ENCODE measurements at places on chromosomes 3 and 15.

GRCh38 chr3:177642042-177642803 lies 444.9 kb upstream of the TBL1XR1 start:
- no peaks in the 10 kb centered on the region for H3K27me3 ChIP-seq
- H3K4me1 ChIP-seq, result peaks cover 19% of the 10 kb centered on the region
- no peak for DNase-seq
- H3K27ac ChIP-seq, result no peak overlapping the region

DNA sequence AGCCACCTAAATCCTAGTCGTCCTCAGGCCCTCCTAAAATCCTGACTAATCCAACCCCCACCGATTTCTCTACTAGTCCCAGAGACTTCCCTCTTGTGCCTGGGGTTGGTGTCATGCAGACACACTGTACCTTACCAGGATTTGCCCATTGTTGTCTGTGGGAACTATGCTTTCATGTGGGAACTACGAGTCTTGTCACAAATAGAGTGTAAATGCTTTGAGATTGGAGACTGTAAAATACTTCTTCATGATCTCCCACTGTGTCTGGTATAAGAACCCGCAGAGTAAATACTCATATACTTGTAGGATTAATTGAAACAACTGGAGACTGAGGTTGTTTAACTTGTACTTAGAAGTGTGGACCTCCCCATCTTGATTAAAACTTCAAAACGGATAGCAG lies 11.2 kb downstream of the B3GNT5 start:
- DNase-seq, result no peak
- H3K27me3 ChIP-seq, result no peaks in the 10 kb centered on the region
- H3K4me3 ChIP-seq, result no peak overlapping the region
- H3K36me3 ChIP-seq, result peaks cover 38% of the 10 kb centered on the region

- DNase-seq, result no peak
- H3K27ac ChIP-seq, result no peak overlapping the region
- H3K36me3 ChIP-seq, result peaks cover 48% of the 10 kb centered on the region
- H3K27me3 ChIP-seq, result no peaks in the 10 kb centered on the region
These were observed 13.3 kb upstream of the SPTBN5 start for GRCh38 chr15:41907141-41907540.

GRCh38 chr3:149095487-149095886 lies 9.2 kb upstream of the HLTF start:
- H3K36me3 ChIP-seq, result no peaks in the 10 kb centered on the region
- no peak overlapping the region for H3K27ac ChIP-seq
- DNase-seq, result no peak
- peaks cover 8% of the 10 kb centered on the region for H3K27me3 ChIP-seq
- no peaks in the 10 kb centered on the region for H3K4me1 ChIP-seq

GRCh38 chr15:78301326-78301725 lies 1.9 kb upstream of the SKIC8 start:
- no peak for DNase-seq
- peaks cover 11% of the 10 kb centered on the region for H3K4me1 ChIP-seq
- H3K27ac ChIP-seq, result no peak overlapping the region
- no peaks in the 10 kb centered on the region for H3K27me3 ChIP-seq
- no peaks in the 10 kb centered on the region for H3K36me3 ChIP-seq

- peaks cover 2% of the 10 kb centered on the region for H3K27me3 ChIP-seq
- peaks cover 6% of the 10 kb centered on the region for H3K4me1 ChIP-seq
- no peak for DNase-seq
- H3K36me3 ChIP-seq, result no peaks in the 10 kb centered on the region
- no peak overlapping the region for H3K27ac ChIP-seq
These were observed 87.8 kb upstream of the UBE2E2 start for GRCh38 chr3:23115171-23115877.

DNA sequence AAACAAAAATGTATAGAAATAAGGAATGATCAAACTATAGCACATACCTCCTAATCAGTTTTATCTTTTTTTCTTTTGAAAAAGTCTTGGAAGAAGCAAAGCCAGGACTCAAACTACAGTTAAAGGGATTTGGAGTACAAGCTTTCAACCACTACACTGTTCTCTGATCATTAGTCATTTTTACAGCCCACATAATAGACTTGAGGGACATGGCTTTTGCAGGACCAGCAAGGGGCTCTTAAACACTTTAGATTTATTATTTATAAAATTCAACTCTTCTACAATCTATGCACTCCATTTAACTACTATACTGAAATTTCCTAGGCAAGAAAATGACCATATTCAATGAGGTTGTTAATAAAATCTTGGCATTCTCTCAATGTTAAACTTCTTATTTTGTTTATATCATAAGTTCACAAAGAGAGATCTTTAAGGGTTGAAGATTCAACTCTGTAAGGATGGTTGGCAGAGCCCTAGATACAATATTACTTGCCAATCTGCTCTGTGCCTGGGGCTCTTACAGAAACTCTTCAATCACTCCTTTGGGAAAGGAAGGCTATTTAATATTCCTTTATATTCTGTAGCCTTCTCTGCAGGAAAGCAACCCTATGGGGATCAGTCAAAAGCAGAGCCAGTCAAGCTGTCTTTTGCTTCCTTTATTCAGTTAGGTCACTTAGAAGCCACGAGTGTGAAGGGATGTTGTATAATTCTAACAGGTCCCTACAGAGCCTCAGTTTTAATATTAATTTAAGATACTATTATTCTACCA lies 557.7 kb upstream of the SGO1 start:
- no peak for DNase-seq
- no peaks in the 10 kb centered on the region for H3K4me1 ChIP-seq
- H3K27ac ChIP-seq, result no peak overlapping the region
- H3K27me3 ChIP-seq, result no peaks in the 10 kb centered on the region
- H3K36me3 ChIP-seq, result no peaks in the 10 kb centered on the region

- H3K36me3 ChIP-seq, result no peaks in the 10 kb centered on the region
- H3K4me1 ChIP-seq, result peaks cover 4% of the 10 kb centered on the region
- peaks cover 46% of the 10 kb centered on the region for H3K27me3 ChIP-seq
- H3K4me3 ChIP-seq, result no peak overlapping the region
- no peak for DNase-seq
These were observed 140.1 kb downstream of the SMAD6 start for GRCh38 chr15:66841953-66842681.

DNA sequence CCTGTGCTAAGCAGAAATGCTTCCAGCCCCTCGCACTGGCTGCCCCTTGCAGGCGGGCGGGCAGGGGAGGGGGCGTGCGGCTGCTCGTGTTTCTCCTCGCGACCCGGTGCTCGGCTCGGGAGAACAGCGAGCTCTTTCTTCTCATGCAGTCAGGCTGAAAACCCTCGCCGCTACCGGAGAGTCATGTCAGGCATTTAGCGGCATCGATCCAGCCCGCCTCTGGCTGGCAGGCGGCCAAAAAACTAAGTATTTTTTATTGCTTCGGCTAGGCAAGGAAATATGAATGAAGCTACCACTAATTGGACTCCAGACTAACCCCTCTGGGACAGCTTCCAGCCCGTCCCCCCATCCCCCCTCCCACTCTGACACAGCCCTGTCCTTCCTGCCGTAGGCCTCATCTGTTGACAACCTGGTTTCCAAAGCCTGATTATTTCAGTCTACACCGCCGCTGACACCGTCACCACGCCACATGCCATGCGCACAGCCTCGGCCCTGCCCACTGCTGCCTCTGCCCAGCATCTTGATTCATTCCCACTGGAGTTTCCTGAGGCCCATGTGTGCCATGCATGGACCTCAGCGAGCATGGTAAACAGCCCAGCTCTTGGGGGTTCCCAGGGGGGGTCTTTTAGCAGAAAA lies 35.3 kb downstream of the TLE3 start:
- DNase-seq, result no peak
- H3K36me3 ChIP-seq, result peaks cover 74% of the 10 kb centered on the region
- no peaks in the 10 kb centered on the region for H3K4me1 ChIP-seq
- H3K27ac ChIP-seq, result no peak overlapping the region

- H3K4me3 ChIP-seq, result no peak overlapping the region
- H3K27ac ChIP-seq, result no peak overlapping the region
- H3K36me3 ChIP-seq, result no peaks in the 10 kb centered on the region
- DNase-seq, result no peak
- H3K27me3 ChIP-seq, result no peaks in the 10 kb centered on the region
These were observed 359.4 kb downstream of the FEZF2 start for GRCh38 chr3:62013951-62014350.

DNA sequence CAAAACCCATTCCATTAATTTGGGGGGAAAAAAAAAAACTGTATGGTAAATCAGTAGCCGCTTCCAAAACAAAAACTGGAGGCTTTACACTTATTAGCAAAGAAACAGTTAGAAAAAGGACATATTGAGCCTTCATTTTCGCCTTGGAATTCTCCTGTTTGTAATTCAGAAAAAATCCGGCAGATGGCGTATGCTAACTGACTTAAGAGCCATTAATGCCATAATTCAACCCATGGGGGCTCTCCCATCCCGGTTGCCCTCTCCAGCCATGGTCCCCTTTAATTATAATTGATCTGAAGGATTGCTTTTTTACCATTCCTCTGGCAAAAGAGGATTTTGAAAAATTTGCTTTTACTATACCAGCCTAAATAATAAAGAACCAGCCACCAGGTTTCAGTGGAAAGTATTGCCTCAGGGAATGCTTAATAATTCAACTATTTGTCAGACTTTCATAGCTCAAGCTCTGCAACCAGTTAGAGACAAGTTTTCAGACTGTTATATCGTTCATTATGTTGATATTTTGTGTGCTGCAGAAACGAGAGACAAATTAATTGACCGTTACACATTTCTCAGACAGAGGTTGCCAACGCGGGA lies 9.4 kb upstream of the RPL24 start:
- DNase-seq, result no peak
- no peaks in the 10 kb centered on the region for H3K27me3 ChIP-seq
- no peak overlapping the region for H3K27ac ChIP-seq
- no peaks in the 10 kb centered on the region for H3K36me3 ChIP-seq

- no peak for DNase-seq
- H3K36me3 ChIP-seq, result peaks cover 43% of the 10 kb centered on the region
- H3K4me1 ChIP-seq, result peaks cover 61% of the 10 kb centered on the region
- peak overlapping the region; percentile 91 for H3K27ac ChIP-seq
- H3K27me3 ChIP-seq, result no peaks in the 10 kb centered on the region
These were observed 15.5 kb upstream of the ATP8B4 start for GRCh38 chr15:50134524-50135024.

- H3K4me1 ChIP-seq, result peaks cover 25% of the 10 kb centered on the region
- peak overlapping the region; percentile 99 for H3K27ac ChIP-seq
- no peak for DNase-seq
- peaks cover 34% of the 10 kb centered on the region for H3K36me3 ChIP-seq
These were observed 607 bp downstream of the MRPL47 start for GRCh38 chr3:179603831-179604230.

DNA sequence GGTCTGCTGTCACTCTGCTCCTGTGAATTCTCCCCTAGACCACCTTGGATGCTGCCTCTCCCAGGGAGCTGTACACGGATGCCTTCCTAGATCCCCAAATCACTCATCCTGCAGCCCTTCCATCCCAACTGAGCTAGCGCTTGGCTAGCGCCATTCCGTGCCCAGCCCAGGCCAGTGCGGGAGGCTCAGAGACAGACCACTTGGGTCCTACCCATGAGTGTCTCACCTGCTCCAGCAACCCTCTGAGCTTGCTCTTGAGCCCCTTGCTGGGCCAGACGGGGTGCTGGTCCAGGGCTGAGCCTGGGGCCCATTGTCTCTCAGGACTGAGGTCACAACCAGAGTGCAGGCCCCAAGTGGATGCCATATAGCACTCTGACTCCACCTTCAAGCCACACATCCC lies 17.7 kb downstream of the SH2D7 start:
- no peak for DNase-seq
- peaks cover 34% of the 10 kb centered on the region for H3K4me1 ChIP-seq
- H3K36me3 ChIP-seq, result no peaks in the 10 kb centered on the region
- no peak overlapping the region for H3K27ac ChIP-seq
- no peaks in the 10 kb centered on the region for H3K27me3 ChIP-seq

DNA sequence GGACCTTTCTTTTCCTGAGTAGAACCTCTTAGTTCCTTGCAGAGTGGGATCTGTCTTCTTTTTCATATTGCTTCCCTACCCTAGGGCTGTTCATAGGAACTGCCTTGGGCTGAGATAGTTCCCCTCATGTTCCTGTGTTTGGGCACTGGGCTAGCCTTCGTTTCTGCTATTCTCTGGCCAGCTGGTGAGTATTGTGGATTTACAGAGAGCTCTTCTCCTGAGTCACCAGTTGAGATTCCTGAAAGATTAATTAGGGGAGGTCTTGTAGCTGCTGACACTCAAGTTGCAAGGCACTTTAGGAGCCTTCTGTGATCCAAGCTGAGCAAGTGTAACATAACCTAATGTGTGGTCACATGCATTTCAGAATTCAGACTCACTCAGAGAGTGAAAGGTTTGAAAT lies 30.7 kb downstream of the CHD2 start:
- H3K36me3 ChIP-seq, result peaks cover 89% of the 10 kb centered on the region
- no peak for DNase-seq
- no peaks in the 10 kb centered on the region for H3K27me3 ChIP-seq
- peaks cover 39% of the 10 kb centered on the region for H3K4me1 ChIP-seq

- peak overlapping the region; percentile 94 for H3K27ac ChIP-seq
- H3K4me3 ChIP-seq, result peak overlapping the region; percentile 83
- peak; percentile 60 for DNase-seq
- H3K4me1 ChIP-seq, result peaks cover 67% of the 10 kb centered on the region
- H3K36me3 ChIP-seq, result peaks cover 79% of the 10 kb centered on the region
These were observed 56.5 kb downstream of the MCTP2 start for GRCh38 chr15:94287794-94288246.

DNA sequence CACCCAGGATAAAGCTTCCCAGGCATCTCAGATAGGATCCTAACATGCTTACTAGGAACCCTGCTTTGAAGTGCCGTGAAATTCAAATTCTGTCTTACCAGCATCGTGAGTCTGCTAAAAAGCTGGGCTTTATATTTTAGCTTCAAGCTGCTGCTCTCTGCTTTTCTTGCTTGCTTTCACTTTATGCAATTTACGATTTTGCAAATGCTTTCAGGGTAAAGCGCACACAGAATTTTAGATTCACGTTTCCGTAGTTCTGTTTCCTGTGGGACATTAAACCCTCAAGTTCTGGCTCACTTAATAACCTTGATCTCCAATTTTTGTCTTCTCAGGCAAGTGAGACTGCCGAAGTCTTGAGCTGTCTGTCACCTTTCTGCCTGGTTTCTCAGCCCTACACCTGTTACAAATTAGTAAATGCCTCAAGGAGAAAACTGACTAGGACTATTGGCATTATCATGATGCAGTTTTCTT lies 170.5 kb upstream of the TGFBR2 start:
- no peak overlapping the region for H3K27ac ChIP-seq
- H3K36me3 ChIP-seq, result peaks cover 3% of the 10 kb centered on the region
- peaks cover 16% of the 10 kb centered on the region for H3K4me1 ChIP-seq
- peak overlapping the region; percentile 31 for H3K4me3 ChIP-seq
- DNase-seq, result no peak

- H3K27me3 ChIP-seq, result no peaks in the 10 kb centered on the region
- peaks cover 60% of the 10 kb centered on the region for H3K4me1 ChIP-seq
- H3K36me3 ChIP-seq, result peaks cover 49% of the 10 kb centered on the region
- peak overlapping the region; percentile 98 for H3K27ac ChIP-seq
These were observed 16.8 kb upstream of the CHD2 start for GRCh38 chr15:92883163-92883875.

DNA sequence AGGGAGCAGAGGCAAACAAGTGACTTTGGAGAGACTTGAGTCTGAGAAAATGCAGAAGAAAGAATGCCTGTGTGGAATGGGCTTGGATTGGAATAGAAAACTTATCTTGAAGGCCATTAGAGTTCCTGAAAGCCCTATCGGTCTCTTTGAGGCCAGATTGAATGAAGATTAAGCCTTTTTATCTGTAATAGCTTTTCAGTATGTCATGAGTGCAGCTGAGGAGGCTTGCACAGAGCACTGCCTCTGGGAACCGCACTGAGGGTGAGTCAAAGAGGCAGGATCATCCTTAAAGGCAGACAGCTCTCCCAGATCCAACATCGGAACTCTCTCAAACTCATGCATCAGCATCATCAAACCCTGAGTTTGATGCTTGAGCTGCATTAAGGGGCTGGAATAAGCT lies 515.2 kb downstream of the NTRK3 start:
- no peak overlapping the region for H3K4me3 ChIP-seq
- peaks cover 6% of the 10 kb centered on the region for H3K4me1 ChIP-seq
- no peaks in the 10 kb centered on the region for H3K36me3 ChIP-seq

GRCh38 chr3:102159810-102160451 lies 274.9 kb upstream of the ZPLD1 start:
- no peak overlapping the region for H3K27ac ChIP-seq
- DNase-seq, result no peak
- peaks cover 20% of the 10 kb centered on the region for H3K4me1 ChIP-seq

All from activated T-helper 2 cell treated with anti-CD3 and anti-CD28 coated beads, Interferon-gamma antibody, Interleukin-2, Interleukin-4, amounts not matched to agents 10 μg/mL and 5 μg/mL and 100 μg/mL, durations not matched to agents 14 hours and 24 hours and 36 hours (primary cell).